ENCODE measurements at places on chromosomes 2 and 18. TPM values are rescaled to one million over a fixed set of nuclear protein-coding genes. Genes with fewer than 3 reads are reported as not detected.

SAG gene
- not detected for total RNA-seq

TCF4 gene
- 178 TPM for total RNA-seq

FOXI3 gene
- total RNA-seq: not detected

FAHD2A gene
- 23.6 TPM for total RNA-seq

UGT1A10 gene
- total RNA-seq: not detected

LRRC30 gene
- not detected for total RNA-seq

SH2D6 gene
- not detected for total RNA-seq

IL1R2 gene
- total RNA-seq: 18.3 TPM

FEV gene
- total RNA-seq: not detected

PRKRA gene
- 71.5 TPM for total RNA-seq

NDUFS1 gene
- total RNA-seq: 63.0 TPM

ACVR1C gene
- total RNA-seq: 0.41 TPM

HMSD gene
- not detected for total RNA-seq

All from thoracic aorta (tissue), 2 donors.